Epithelial cell of esophagus (primary cell): ENCODE measurements at places on chromosomes 2 and 18.

DNA sequence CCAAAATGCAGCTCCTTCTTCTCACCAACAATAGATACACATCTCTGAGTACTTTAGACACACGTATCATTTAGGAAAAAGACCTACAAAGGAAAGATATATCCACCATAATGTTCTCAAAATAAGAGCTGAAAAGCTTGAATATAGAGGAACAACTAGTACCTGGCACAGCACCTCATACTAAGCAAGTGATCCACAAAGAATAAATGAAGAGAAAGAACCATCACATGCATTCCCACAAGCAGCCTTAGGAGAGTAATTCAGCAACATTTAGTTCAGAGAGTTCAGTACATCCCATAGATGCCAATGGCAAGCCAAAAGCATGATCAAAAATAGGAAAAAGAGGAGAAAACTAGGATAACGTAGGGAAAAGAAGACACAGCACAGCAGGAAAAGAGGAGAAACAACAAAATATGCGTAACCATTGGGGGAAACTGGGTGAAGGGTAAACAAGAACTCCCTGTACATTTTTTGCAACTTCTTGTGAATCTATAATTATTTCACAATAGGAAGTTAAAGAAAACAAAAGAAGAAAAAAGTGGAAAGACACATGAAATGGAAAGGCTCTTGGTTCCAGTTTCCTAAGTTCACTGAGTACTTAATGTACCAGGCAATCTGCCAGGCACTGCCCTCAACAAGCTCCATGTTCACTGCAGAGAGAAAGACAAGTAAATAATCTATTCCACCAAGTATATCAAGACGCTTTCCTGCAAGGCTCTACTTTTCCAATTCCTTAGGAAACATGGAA lies 22.3 kb downstream of the CLASP1 start:
- no peak for DNase-seq

- no peak for DNase-seq
Observed at GRCh38 chr2:75421986-75422385, 138.8 kb downstream of the EVA1A start.

DNA sequence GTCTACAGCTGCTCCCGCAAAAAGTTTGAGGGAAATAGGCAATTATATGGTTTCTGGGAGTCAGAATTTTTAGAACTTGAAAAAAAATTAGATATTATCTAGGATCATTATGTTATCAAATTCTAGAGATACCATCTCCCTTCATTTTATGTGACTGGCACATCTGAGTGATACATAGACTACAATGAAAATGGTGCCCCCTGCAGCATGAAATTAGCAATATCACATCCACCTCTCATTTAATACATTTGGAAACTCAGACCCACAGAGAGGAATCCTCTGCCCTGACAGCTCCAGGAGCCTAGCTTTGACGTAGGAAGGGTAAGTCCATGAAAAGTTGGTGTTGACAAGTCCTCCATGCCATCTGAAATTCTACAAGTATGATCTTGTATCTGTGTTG lies 381.6 kb downstream of the SUCLG1 start:
- peak; percentile 61 for DNase-seq

GRCh38 chr2:187349326-187349944 lies 98.6 kb downstream of the CALCRL start:
- peak; percentile 61 for DNase-seq
